Gastroesophageal sphincter (tissue), 4 donors: ENCODE measurements at places on chromosomes 5 and 9. TPM values are rescaled to one million over a fixed set of nuclear protein-coding genes. Genes with fewer than 3 reads are reported as not detected.

SLCO6A1 gene
- total RNA-seq, result not detected

- ATAC-seq, result no peak
Measured at GRCh38 chr9:137195525-137196220, 4.9 kb downstream of the TPRN start.

GRCh38 chr5:143914756-143915155, 102.8 kb downstream of the HMHB1 start:
- ATAC-seq, result no peak

- ATAC-seq, result no peak
Measured at GRCh38 chr5:160703547-160704189, 148.3 kb downstream of the ATP10B start.

DNA sequence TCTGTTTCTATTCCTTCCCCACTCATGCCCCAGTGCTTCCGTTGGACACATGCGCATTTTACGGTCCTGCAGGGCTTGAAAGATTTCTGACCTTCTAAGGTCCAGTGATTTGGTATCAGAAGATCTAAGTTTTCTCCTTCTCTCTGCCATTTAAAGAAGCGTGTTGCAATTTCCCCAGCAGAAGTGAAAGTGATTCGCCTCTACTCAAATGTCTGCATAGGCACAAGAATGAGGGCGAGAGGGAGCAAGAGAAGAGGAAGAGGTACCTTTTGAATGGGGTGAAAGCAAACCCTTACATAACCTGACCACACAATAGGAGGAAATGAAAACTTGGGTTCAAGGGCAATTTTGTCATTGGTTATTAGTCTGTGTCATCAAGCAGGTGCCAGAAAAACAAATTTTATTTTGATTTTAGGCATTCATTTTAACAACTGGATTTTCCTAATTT, 31.7 kb upstream of the NR3C1 start:
- ATAC-seq, result peak; percentile 22

IRX2 gene
- total RNA-seq, result not detected

DNA sequence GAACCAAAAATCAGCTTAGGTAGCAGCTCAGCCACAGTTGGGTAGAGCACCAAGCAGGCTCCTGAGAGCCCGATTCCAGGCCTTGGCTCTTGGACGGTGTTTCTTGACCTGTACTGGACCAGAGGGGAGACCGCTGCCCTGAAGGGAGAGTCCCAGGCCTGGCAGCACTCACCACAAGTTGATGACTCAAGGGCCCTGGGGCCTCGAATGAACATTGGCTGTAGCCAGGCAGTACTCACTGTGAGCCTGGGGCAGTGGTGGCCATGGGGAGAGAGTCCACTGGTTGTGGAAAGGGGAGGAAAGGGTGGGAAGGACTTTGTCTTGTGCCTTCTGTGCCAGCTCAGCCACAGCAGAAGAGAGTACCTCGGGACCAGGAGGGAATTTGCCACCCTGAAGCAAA, 166.1 kb downstream of the EDIL3 start:
- ATAC-seq, result no peak

STOM gene
- 530 TPM for total RNA-seq

SPINK9 gene
- total RNA-seq, result not detected

GRCh38 chr5:150284311-150284710, 5.3 kb downstream of the CAMK2A start:
- ATAC-seq, result no peak

DNA sequence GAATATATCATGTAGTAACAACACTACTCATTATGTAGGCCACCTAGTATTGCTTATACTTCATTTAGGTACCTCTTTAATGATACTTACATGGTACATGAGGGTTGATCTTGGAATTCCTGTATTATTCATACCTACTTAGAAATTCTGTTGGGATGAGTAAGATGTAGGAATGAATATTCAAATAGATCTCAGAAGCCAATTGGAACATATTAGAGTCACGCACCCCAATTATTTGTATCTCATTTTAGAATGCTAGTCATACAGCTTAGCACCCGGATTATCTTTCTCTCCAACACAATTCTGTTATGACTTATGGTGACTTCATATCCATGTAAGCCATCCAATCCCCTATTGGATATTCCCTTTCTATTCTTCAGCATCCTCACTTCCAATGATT, 106.7 kb upstream of the SH3GL2 start:
- no peak for ATAC-seq

OTP gene
- total RNA-seq, result not detected

DNA sequence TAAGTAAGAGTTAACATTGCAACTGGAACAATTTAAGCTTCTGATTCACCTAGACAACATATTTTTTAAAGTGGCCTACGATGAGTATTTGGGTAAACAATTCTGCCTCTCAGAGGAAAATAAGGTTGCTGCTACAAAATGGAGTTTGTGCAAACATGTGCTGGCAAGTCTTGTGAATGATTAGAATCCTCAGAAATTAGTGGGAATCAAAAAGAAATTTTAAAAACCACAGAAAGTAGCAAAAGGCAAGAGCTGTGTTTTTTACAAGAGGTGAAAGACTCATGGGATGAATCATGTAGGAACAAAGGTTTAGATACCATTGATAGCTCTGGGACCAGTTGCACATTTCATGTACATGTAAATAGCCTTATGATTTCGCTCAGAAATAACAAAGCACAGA, 561.6 kb downstream of the TAF11L14 start:
- no peak for ATAC-seq

DNA sequence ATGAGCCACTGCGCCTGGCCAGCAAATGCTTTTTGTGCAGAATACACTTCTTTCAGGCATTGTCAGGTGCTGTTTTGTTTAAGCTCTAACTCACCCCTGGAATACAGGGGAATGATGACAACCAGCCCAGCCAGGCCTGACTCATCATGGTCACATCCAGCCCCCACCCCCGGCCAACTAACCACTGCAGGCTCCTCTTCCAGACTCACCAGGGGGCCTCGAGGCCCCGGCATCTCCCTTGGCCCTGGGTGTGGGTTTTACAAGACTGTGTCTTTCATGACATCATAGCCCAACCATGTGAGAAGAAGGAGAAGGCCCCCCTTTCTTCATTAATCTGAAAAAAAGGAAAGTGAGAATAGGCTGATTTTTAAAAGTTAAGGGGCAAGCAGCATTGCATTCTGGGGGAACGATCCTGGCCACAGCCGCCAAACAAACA, 35.5 kb downstream of the OLFML2A start:
- ATAC-seq, result peak; percentile 82

DNA sequence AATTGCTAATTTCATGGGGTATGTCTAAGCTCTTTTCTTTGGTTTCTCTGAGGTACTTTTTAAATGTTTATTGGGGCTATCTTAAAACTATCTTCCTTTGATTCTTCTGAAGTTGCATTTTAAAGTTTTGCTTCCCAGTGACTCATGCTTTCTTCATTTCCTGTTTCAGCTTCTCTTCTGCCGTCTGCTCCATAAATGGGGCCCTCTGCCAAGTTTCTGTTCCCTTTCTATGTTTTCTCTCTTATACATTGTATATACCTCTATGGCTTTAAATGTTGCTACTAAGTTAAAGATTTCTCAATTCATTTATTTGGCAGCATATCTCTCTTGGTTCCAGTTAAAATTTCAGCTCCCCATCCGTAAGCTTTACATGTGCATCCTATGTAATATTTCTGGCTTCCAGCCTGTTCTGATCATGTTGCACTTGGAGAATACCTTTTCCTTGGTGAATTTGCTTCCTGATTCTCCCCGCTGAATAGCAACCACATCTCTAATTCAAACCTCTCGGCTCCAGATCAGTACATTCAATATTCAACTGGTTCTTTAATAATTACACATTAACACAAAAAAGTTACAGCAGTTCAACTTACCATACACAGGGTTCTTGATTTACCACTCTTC, 125.3 kb downstream of the ST8SIA4 start:
- ATAC-seq, result no peak

GRCh38 chr5:160938532-160938931, 86.5 kb upstream of the ATP10B start:
- ATAC-seq, result peak; percentile 71

SLC45A2 gene
- total RNA-seq, result not detected

AK1 gene
- 46.7 TPM for total RNA-seq

EIF4E1B gene
- total RNA-seq, result not detected

DNA sequence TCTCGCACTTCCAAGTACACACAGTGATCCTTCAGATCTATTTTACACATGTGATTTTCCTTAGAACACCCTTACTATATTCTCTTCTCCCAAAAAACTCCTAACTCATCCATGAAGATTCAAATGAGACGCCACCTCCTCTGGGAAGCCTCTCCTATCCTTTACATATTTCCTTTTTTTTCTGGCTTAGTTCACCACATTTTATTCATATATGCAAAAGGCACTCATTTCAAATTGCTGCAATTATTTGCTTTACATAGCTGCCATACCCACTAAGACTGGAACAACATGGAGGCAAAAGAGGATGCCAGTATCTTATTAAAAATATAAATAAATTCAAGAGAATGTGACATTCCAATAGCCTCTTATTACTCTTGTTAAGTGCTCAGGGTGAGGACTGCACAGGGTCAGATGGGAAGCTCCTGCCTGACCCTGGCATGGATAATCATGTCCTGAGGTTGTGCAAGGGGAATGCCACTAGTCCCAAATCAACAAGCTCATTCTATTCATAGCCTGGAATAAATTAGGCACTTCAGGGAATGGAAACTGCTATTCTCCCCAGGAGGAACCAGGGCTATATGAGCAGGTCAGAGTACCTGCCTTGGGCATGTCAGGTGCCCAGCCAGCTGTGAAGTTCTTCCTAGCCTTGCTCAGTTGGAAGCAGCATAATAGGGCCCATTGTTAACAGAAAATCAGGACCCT, 262.9 kb downstream of the FBXL17 start:
- no peak for ATAC-seq

PCDHA11 gene
- total RNA-seq, result 0.93 TPM
